Left colon (tissue), 2 donors: ENCODE measurements at places on chromosomes 3 and 15. TPM values are rescaled to one million over a fixed set of nuclear protein-coding genes. Genes with fewer than 3 reads are reported as not detected.

The FANCD2OS gene
- not detected for total RNA-seq

The NR1I2 gene
- 90.8 TPM for total RNA-seq

The ABI3BP gene
- total RNA-seq: 32.1 TPM

The ITIH1 gene
- not detected for total RNA-seq

The KLF15 gene
- total RNA-seq: 1.6 TPM

The SENP2 gene
- total RNA-seq: 36.5 TPM

The RARB gene
- total RNA-seq: 4.3 TPM

The CELF6 gene
- 1.1 TPM for total RNA-seq

The NANOGP8 gene
- not detected for total RNA-seq

The TYRO3 gene
- 2.6 TPM for total RNA-seq

The XCR1 gene
- not detected for total RNA-seq

The NSMCE3 gene
- total RNA-seq: 3.8 TPM

The HCLS1 gene
- 19.7 TPM for total RNA-seq
